H4 (cell line): ENCODE measurements at places on chromosomes 11 and 22. TPM values are rescaled to one million over a fixed set of nuclear protein-coding genes. Genes with fewer than 3 reads are reported as not detected.

The PANX3 gene
- total RNA-seq = not detected in 2 replicates

The NFAM1 gene
- total RNA-seq = not detected in 2 replicates

The FDX1 gene
- 17.9 and 19.0 TPM in 2 replicates for total RNA-seq

The LARGE1 gene
- total RNA-seq = 3.9 and 4.6 TPM in 2 replicates

The OR8G5 gene
- not detected in 2 replicates for total RNA-seq

The HMOX1 gene
- total RNA-seq = 49.2 and 59.1 TPM in 2 replicates

The POTEH gene
- 0.12 and 1.2 TPM in 2 replicates for total RNA-seq

The SNX32 gene
- total RNA-seq = not detected in 2 replicates

The XBP1 gene
- total RNA-seq = 122 and 124 TPM in 2 replicates

The SLC25A45 gene
- total RNA-seq = 0.10 and 0.91 TPM in 2 replicates

The SYCE3 gene
- not detected in 2 replicates for total RNA-seq

The TEX12 gene
- 0.35 TPM in 1 of 2 replicates, not detected in the other for total RNA-seq

The ACRV1 gene
- not detected in 2 replicates for total RNA-seq

The CCDC73 gene
- total RNA-seq = not detected in 2 replicates

The NPAS4 gene
- total RNA-seq = not detected in 2 replicates

The OSM gene
- not detected in 2 replicates for total RNA-seq

The CCDC15 gene
- total RNA-seq = 3.2 and 4.3 TPM in 2 replicates

The PHLDA2 gene
- total RNA-seq = 11.7 and 15.2 TPM in 2 replicates

The ART5 gene
- total RNA-seq = 0.33 TPM in 1 of 2 replicates, not detected in the other
